Activated CD8-positive, alpha-beta memory T cell treated with anti-CD3 and anti-CD28 coated beads for 4 hours (primary cell): ENCODE measurements at places on chromosomes 2 and 18.

DNA sequence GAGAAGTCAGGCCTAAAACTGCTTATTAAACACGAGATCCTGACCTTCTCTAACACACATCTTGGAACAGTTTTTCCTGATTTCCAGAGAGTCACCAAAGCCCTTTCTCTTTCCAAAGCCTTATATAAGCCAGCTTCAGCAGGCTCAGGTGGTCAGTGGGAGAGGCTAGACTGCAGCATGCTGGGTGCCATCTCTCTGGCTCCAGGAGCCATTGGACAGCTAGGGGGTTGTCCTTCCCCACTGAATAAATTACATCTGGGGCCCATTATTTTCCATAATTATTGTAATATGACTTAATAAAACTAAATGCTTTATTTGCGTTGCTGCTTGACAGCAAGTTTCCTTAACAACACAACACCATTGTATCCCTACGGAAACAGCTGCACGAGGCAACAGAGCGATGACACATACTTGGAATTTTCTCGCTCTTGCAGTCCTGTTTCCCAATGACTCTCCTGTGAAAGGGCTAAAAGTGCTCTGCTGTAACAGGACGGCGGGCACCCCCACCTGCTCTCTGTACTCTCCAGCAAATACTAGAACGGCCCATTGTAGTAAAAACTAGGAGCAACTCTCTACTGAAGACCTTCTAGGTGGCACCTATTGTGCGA is 160.6 kb downstream of the RNF144A start:
- no peak for DNase-seq

DNA sequence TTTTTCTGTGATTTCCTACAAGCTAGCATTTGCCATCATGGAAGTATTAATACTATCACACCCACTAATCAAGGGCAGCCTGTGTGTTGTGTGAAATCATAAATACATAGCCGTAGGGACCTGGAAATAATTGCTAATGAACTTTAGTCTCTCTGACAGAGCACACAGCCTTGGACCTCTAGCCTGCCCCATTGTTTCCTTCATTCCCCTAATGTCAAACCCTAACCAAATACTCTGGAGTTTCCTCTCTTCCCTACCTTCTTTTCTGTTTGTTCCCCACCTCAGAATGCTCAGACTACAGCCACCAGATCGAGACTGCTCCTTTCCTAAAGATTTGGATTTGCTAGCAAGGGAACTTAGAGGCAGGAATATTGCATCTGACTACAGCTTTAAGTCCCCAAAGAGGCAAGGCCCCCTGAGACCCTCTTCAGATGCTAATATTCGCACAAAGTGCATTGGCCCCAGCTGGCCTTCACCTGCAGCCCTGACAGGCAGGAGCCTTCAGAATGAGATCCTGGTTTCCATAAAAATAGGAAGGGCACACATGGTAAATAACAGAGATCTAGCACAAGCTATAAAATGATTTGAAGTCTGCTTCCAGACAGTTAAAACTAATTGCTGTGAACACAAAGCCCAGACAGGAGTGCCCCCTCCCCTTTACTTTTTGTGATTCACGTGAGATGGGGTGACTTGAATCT is 279.2 kb upstream of the DCC start:
- DNase-seq: no peak

- no peak for DNase-seq
Measured at GRCh38 chr2:236867441-236868260, 218.0 kb upstream of the COPS8 start.

- no peak for DNase-seq
Measured at GRCh38 chr2:167265722-167266121, 377.4 kb downstream of the XIRP2 start.
